ENCODE measurements at places on chromosomes 7 and 10. TPM values are rescaled to one million over a fixed set of nuclear protein-coding genes. Genes with fewer than 3 reads are reported as not detected.
A peak's percentile ranks its signal among the peaks of the same experiment; 100 is the strongest.

- DNase-seq: no peak
These were observed 285.8 kb upstream of the COBL start for GRCh38 chr7:51602376-51602775.

- peak; percentile 75 for DNase-seq
These were observed 34.1 kb upstream of the NOBOX start for GRCh38 chr7:144437370-144438191.

DNA sequence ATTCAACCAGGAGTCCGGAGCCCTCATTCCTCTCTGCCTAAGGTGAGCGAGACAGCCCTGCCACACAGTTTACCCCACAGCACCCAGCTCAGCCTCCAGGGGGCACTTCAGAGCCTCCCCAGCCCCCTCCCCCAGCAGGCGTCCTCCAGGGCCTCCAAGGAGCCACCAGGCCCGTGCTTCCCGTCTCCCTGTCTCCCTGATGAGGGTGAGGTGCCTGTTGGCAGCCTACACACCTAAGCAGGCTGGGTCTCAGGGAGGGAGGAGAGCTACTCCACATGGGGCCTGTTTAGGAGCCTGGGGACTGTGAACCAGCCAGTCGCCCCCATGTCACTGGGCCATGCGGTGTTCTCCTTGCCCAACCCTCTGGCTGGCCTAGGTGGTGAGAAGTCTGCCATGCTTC lies 28.9 kb upstream of the TRIM8 start:
- DNase-seq: peak; percentile 63

- peak; percentile 97 for DNase-seq
These were observed at the start of the genes CNPY4 and TAF6 for GRCh38 chr7:100119072-100119969. CNPY4 (plus strand) TSS chr7:100119634; CDS start chr7:100119745, 111 bp downstream. TAF6 (minus strand) TSS chr7:100119358; CDS start chr7:100114209, 5,149 bp downstream.

- DNase-seq: no peak
These were observed 16.9 kb downstream of the PCGF6 start for GRCh38 chr10:103333934-103334520.

DNA sequence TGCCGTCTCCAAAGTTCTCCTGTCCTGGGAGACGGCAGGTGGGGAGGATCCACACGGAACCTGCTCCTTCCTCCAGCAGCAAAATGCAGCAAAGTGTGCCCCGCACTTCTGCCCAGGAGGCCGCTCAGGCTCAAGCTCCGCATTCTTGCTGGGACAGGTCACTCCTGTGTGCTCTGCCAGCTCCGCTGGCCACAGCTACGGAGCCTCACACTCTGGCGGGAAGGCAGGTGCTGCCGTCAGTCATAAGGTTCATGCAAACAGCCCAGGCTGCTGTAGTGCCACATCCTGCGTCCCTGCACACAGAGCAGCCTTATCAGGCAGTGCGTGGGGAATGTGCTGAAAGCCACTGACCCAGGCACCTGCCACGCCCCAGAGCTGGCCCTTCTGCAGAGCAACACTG lies 22.4 kb downstream of the ADGRA1 start:
- DNase-seq: no peak

DNA sequence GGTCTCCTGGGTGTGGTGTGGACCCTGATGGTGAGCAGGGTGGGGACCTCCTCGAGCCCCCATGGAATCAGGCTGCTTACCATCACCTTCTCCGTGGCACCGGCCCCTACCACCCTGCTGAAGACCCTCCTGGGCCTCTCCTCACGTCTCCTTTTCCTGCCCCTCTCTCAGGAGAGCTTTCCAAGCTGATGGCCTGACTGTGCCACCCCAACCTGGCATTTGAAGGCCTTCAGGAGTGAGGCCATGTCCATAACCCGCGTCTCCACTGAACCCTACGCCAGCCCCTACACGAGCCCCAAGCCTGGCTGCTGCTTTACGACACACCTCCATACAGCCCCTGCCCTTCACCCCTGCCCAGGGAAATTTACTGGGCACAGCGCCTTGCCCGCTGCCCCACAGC lies 55.4 kb downstream of the ZRANB1 start:
- no peak for DNase-seq

GRCh38 chr7:28145931-28146330 lies 34.7 kb downstream of the JAZF1 start:
- DNase-seq: no peak

GRCh38 chr7:151692721-151693120 lies 173.0 kb upstream of the RHEB start:
- no peak for DNase-seq

DNA sequence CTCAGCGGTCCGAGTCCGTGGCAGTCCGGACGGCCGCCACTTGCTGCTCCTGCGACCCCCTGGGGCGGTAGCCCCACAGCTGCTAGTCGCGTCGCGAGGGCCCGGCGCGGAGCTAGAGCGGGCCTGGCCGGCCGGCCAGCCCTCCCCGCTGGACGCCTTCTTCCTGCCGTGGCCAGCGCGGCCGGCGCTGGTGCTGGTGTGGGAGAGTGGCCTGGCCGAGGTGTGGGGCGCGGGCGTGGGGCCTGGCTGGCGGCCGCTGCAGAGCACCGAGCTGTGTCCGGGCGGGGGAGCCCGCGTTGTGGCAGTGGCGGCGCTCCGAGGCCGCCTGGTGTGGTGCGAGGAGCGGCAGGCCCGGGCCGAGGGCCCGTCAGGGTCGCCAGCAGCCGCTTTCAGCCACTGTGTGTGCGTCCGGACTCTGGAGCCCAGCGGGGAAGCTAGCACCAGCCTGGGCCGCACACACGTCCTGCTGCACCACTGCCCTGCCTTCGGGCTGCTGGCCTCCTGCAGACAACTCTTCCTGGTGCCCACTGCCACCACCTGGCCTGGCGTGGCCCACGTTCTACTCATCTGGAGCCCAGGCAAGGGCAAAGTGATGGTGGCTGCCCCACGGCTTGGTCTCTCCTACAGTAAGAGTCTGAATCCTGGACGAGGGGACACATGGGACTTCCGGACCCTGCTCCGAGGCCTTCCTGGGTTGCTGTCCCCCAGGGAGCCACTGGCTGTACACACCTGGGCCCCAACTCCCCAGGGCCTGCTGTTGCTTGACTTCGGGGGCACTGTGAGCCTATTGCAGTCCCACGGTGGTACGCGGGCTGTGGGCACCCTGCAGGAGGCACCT lies 631 bp downstream of the HPS6 start:
- DNase-seq: peak; percentile 42

DNA sequence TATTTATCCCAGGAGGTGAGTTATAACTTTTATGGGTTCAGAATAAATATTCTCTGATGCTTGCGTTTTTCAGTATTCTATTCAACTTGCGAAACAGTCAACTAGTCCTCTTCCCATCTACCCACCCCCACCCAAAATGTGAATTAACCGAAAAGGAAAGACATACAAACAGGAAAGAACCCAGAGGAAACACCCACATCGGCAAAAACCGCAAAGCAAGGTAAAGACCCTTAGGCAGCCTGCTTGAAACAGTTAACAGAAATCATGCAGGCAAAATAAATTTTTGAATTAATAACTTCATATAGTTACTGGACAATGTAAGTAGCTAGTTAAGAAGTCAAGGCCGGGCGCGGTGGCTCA lies 5.4 kb downstream of the ZC3HAV1 start:
- DNase-seq: peak; percentile 67

DNA sequence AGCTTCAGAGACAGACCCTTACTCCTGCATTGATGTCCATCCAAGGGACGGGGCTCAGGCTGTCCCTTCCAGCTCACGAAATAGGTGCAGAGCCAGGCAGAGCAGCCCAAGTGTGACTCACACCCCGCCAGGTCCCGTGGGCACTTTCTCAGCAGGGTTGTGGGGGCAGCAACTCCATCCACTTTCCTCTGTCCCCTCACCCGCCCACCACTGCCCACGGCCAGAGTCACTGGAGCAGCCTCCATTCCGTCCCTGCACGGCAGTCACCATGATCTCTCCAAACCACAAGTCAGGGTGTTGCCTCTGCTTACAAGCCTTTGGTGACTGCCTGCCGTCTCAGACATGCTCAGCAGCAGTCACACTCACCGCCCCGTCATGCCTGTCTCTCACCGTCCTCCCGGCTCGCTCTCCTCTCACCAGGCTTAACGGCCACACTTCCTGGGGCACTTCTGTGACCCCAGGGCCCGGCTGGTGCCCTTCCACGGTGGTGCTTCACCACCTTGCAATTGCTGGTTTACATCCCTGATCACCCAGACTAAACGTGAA lies 39.3 kb downstream of the CALML3 start:
- DNase-seq: peak; percentile 80

DNA sequence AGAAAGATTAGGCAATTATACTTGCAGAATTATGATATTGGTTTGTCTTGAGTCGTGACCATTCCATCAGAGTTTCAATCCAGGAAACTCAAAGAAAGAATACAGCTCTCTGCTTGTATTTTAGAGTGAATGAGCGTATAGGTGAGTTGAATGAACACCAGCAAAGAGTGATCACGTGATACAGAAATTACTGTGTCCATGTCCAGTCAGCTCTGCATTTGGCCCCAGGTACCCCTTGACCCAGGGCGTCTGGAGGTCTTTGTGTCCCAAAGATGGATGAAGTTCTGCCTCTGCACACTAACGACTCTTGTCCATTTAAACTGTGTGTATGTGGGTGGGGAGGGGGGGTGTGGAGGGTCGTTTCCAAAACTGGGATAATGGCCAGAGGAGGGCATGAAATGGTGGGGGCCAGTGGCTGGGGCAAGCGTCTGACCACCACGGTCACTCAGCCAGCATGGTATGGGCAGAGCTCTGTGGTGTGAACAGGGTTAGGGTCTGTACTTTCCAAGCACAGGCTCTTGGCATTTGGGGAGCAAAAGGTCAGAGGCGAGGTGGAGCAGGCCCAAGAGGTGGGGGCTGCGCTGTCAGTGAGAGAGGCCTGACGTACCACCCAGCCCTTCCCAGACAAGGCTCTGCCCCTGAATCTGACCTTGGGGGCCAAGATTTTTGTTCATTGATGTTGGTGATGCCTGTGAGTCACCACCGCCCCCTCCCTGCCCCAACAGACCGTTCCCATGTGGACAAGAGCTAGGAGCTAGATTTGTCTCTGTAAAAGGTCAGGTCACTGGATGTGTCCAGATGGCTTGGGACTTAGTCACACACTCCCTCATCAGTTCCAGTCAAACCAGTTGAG lies 1.4 kb downstream of the PTPRE start:
- DNase-seq: no peak

DNA sequence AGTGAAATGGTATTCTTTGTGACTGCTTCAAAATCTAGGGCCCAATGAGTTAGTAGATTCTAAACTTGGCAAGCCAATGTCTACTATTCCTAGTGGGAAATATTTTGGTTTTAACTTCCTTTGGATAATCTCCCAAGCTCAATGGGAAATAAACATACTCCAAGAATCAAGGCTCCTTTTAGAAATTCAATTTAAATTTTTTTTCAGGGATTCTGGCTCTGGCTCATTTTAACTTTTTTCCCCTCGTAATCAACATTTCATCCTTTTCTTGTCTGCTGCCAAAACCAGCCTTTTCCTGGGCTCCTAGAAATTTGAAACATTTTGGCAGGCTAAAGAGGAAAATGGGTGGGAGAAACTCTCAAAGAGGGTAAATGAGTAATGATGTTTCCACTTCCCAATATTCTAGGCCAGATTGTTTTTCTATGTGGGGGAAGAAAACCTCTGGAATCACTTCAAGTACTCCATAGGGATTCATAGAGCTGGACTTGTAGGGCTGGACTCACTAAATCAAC lies 85.6 kb upstream of the AGR3 start:
- DNase-seq: no peak

DNA sequence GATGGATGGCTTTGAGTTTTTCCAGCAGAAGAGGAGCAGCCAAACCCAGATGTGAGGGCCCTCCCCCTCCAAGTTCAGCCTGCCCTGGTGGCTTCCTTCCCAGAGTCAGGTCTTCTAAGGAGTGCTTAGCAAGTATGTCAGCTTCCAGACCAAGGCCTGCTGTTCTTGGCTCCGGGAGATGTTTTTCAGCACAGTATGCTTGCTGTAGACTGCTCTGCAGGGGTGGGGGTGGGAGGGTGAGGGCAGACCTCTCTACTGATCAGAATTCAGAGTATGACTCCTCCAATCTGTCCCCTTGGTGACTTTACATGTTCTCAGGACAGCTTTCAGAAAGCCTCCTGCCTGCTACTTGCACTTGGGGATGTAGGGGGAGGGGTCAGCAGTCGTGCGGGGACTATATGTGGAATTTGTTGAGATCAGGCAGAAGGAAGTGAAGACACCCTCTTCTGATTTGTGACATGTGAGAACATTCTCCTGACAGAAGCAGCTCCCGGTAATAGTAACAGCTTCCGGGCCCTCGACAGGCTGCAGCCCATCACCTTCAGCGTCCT lies 516.4 kb upstream of the ZMIZ1 start:
- DNase-seq: no peak

DNA sequence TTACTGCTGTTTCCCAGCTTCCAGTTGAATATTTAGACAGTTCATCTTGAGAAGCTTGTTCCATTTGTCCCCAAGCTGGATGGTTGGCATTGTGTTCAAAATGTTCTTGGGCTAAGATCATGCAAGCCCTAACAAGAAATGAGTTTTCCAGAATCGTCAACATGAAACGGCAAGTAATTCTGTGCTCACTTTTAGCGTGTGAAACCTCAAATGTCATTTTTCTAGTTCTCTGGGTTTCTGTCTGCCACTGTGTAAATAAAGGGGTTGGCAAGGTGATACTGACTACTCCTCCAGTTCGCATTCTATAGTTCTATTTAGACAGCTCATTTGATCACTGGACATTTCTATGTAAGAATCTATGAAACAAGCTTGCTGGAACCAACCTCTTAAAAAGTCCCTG lies 194.0 kb downstream of the AHR start:
- no peak for DNase-seq

GRCh38 chr7:22990588-22990949 lies 23.4 kb downstream of the HYCC1 start:
- DNase-seq: no peak

- DNase-seq: no peak
These were observed 34.8 kb downstream of the ZMIZ1 start for GRCh38 chr10:79103585-79103984.

- DNase-seq: no peak
These were observed 14.4 kb downstream of the WDFY4 start for GRCh38 chr10:48699011-48699627.

GRCh38 chr10:80411267-80411668 lies 2.9 kb downstream of the PRXL2A start:
- no peak for DNase-seq

DNA sequence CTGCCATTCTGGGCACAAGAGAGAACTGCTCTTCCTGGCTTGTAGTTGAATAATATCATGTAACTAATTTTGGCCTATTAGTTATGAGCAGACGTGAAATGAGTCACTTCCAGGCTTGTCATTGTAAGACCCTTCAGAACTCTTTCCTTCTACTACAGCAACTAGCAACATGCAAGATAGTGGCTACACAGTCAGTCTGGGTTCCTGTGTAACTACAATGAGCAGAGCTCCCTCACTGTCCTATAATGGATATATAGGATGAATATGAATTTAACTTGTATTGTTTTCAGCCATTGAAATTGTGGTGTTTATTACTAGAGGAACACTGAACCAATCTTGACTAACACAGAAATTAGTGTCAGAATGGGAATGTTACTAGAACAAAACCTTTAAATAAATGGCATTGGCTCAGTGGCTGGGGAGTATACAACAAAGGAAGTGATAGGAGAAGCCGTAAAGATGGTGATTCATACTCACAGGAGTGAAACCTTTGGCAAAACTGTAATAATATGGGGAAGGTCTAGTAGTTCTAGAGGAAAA lies 2.9 kb upstream of the MTPN start:
- no peak for DNase-seq

- no peak for DNase-seq
These were observed 3.3 kb downstream of the ITGB1 start for GRCh38 chr10:32954545-32955298.

AEBP1 gene
- 18.2 TPM for total RNA-seq

PAX4 gene
- not detected for total RNA-seq

RTKN2 gene
- total RNA-seq: 4.8 TPM

MKRN1 gene
- 77.9 TPM for total RNA-seq

CDH23 gene
- total RNA-seq: 1.6 TPM

TPK1 gene
- total RNA-seq: 16.5 TPM

C7orf57 gene
- 0.33 TPM for total RNA-seq

VWDE gene
- 2.3 TPM for total RNA-seq
